T-helper 9 cell (primary cell): ENCODE measurements at places on chromosomes 5 and 9.

DNA sequence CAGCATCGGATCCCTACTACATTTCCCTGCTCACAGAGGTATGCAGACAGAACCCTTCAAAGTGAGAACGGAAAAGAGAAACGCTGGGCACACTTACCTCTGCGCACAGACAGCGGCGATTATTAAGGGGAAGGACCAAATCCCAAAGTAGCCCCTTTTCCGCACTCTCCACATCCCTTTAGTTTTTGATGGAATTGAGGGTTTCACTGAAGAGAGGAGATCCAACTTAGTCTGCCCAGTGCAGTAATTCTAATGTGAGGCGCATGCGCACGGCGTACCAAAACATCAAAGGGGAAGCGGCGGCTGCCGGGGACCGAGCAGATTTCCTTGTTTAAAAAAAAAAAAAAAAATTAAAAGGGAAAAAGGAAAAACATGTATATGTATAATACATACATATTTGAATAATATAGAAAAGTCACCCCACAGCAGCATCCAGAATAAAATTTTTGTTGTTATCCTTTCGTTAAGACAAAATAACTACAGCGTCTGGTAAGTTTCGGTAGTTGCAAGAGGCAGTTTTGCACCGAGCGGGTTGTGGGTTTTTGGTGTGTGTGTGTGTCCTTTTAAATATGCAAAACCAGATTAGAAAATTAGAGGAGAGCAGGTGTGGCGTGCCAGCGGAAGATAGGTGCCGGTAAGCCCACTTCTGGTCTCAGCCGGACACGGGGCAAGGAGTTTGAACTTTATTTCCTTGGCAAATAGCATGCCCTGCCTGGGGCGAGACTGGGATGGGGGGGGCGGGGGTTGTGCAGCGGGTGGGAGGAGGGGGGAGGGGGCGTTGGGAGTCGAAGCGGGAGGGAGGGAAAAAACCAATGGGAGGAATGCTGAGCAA is at the start of gene GABRB2:
GABRB2 (minus strand) TSS at position 256 of the 832 bp plus-strand sequence; CDS start at position 174, 82 bp downstream.
- no peak for DNase-seq

- DNase-seq = no peak
Measured at GRCh38 chr5:65163698-65164097, 318.0 kb downstream of the ADAMTS6 start.

GRCh38 chr5:135100431-135100830 is 66.4 kb upstream of the PITX1 start:
- no peak for DNase-seq

- no peak for DNase-seq
Measured at GRCh38 chr9:81539317-81539716, 150.0 kb downstream of the TLE1 start.

DNA sequence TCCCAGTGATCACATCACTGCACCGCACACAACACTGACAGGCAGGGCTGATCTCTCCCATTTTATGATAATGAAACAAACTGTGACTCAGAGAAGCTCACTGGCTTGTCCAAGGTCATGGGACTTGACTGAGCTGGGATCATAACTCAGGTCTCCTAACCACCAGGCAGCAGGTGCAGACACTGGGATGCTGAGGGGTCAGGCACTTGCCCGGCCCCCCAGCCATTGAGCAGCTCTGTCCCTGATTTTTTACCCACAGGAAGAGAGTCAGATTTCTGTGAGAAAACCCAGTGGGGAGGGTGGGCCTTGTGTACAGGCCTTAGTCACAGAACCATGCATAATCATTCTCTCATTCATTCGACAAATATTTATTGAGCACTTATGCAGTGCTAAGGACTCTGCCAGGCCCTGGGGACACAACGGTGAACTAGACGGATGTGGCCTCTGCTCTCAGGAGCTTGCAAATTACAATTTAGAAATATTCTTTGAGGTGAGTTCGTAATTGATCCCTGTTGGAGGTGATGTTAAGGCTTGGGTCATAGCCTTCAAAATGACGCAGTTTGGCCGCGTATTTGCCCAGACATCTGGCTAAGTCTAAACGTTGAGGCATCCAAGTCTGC is 54.5 kb upstream of the TGFBR1 start:
- DNase-seq = no peak

DNA sequence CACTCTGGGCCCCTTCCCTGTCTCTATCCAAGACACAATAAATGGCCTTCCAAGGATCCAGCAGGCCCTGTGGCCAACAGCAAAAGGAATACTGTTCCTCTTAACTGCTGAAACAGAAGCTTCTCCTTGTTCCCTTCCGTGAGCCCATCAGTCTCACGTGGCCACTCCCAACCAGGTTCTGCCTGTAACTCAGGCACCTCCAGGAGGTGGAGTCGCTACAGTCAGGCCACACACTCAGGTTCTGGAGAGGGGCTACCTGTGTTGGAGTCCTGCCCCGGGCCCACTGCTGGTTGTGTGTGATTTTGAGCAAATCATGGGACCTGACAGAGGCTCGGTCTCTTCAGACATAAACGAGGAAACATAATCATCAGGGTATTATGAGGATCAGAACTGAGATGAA is 10.3 kb downstream of the FAT2 start:
- no peak for DNase-seq

- no peak for DNase-seq
Measured at GRCh38 chr9:84671586-84672521, 2.3 kb downstream of the NTRK2 start.

- no peak for DNase-seq
Measured at GRCh38 chr9:7316166-7316795, 483.3 kb downstream of the DMAC1 start.

DNA sequence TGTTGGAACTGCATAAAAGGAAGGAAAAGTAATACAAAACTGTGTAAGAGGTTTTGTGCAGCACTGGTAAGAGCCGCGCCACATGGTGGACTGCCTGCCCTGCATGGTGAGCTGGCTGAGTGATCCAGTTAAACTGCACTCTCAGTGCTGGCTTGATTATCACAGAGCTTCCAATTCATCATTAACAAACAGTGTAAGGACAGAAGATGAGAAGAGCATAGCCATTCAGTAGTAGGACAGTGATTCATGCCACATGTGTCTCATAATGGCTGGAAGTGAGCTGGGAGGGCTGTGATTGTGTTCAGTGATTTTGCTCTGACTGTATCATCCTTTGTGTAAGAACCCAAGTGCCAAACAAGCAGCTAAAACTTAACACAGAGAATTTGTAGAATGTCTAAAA is 14.1 kb downstream of the ASPN start:
- no peak for DNase-seq

GRCh38 chr5:122182491-122182921 is 53.2 kb downstream of the ZNF474 start:
- DNase-seq = no peak

DNA sequence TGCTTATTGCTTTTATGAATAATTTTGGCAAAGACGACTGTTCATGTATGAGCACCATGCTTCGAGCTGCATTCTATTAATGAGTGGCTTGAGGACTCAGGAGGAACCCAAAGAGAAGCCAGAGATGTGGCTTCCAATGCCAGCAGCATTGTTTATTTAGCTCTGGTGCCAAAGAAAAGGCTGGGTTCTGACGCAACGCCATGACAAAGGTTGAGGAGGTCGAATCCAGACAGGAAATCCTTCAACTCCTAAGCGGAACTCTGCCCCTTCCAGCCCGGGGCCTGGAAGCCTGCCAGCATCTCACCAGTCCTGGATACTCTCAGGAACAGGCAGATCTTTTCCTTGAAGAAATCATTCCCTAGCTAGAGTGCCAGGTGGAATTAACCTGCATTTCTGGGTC is 104.4 kb downstream of the ARHGAP26 start:
- DNase-seq = no peak

- DNase-seq = no peak
Measured at GRCh38 chr5:107425541-107426031, 245.2 kb downstream of the EFNA5 start.

DNA sequence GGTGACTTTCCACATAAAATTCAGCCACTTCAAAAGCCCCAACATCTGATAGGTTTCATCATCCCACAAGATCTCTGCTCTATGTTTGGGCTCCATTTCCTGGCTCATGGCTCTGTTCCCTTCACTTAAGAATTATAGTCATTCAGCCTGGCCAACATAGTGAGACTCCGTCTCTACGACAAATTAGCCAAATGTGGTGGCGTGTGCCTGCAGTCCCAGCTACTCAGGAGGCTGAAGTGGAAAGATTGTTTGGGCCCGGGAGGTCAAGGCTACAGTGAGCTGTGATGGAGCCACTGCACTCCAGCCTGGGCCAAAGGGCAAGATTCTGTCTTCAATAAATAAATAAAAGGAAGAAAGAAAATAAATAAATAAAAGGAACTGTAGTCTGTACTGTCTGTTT is 57.9 kb upstream of the CTSV start:
- no peak for DNase-seq

DNA sequence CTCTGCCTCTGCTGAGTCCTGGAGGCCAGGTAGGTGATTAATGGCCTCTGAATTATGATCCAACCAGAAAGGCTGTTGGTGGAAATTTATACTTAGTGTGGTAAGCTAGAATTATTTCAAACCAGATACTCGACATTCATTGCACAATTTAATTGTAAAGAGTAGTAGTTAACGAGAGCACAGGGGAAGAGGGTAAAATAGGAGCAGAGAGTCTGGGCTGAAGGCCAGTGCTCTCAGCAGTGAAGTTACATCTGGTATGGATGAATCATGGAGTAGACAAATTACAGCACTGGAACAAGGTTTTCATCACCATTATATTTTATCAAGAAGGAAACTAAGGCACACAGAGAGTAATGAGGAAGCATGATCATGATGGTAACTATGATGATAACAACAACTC is 92.5 kb downstream of the TLR4 start:
- no peak for DNase-seq

DNA sequence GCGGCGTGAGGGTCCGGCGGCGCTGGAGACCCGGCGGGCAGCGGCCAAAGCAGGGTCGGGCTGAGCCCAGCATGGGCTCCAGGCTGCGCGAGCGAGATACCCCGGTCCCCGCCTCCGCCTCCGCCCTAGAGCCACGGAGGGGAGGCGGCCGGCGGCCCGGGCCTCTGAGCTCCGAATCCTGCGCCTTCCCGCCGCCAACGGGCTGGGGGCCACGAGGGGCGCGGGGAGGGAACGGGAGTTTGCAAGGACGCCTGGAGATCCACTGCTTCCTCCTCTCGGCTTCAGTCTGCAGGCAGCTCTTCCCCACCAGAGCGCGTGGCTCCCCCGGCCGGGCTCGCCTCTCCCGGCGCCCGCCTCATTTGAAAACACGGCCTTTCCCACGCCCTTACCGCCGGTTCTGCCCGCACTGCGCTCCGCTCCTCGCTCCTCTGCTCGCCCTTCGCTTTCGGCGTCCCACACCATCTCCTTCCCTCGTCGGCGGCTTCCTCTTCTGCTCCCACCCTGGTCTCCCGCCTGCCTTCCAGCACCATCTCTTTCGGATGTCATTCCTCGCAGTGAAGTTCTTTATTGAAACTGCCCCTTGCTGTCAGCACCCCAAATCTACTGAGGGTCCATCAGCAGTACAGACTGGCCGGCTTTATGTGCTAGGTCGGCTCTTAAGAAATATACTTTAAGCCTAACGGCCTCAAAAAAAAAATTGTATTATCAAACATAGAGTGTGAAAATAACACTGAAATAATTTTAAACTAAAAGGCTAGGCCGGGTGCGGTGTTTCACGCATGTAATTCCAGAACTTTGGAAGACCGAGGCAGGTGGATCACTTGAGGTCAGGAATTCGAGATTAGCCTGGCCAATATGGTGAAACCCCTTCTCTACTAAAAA is 105.0 kb upstream of the FAM120A start:
- no peak for DNase-seq
